CD4-positive, alpha-beta T cell treated with Interleukin-4 for 1 hour (primary cell): ENCODE measurements at places on chromosomes 13 and 19.

DNA sequence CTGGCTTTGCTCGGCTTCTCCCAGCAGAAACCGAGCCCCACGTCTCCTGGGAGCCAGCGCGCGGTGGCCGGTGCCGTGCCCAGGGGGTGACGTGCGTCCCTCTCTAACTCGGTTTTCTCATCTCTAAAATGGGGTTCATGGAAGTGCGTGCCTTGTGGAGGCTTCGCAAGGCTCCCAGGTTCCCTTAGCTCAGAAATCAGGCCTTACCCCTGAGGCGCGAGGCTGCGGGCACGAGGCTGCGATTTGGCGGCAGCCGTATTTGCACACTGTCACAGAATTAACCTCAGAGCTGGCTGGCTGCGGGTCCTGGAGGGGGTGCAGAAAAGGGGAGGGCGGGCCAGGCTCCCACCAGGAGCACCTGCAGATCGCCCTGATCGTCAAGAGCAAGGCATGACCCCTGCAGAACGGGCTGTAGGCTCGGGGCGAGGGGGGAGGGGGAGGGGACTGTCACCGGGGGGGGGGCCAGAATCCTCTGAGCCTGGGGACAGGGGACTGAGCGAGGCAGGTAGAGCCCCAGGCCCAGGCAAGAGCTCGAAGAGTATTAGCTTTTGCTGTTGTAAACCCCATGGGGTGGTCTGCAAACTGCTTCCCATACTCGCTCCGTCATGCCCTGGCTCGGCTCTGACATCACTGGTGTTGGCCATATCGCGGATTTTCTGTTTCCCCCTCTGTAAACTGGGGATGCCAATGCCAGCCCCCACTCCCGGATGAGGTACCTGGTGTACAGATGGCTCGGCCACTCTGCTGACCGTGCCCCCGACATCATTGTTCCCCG is 62.2 kb downstream of the CCNE1 start:
- no peak for DNase-seq

GRCh38 chr13:99892196-99892613 is 79.4 kb downstream of the ZIC5 start:
- DNase-seq, result no peak

DNA sequence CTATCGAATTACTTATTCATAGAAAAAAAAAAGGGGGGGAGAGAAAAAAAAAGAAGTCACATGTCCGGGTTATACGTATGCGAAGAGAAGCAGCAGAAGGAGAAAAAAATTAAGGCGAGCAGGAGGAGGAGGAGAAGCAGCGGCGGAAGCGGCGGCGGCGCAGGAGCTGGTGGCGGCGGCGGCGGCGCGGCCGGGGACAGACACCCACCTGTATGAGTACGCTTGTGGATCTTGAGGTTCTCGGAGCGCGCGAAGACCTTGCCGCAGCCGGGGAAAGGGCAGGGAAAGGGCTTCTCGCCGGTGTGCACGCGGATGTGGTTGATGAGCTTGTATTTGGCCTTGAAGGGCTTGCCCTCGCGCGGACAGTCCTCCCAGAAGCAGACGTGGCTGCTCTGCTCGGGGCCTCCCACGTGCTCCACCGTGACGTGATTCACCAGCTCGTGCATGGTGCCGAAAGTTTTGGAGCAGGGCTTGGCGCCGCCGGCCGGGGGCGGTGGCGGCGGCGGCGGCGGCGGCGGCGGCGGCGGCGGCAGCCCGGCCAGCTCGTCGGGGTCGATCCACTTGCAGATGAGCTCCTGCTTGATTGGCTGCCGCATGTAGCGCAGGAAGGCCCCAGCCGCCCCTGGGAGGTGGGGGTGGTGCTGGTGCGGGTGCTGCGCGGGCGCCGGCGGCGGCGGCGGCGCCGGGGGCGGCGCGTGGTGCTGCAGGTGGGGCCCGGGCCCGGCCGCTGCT is 1.5 kb downstream of the ZIC5 start:
- no peak for DNase-seq

GRCh38 chr19:23822735-23823134 is 64.0 kb upstream of the ZNF681 start:
- no peak for DNase-seq

DNA sequence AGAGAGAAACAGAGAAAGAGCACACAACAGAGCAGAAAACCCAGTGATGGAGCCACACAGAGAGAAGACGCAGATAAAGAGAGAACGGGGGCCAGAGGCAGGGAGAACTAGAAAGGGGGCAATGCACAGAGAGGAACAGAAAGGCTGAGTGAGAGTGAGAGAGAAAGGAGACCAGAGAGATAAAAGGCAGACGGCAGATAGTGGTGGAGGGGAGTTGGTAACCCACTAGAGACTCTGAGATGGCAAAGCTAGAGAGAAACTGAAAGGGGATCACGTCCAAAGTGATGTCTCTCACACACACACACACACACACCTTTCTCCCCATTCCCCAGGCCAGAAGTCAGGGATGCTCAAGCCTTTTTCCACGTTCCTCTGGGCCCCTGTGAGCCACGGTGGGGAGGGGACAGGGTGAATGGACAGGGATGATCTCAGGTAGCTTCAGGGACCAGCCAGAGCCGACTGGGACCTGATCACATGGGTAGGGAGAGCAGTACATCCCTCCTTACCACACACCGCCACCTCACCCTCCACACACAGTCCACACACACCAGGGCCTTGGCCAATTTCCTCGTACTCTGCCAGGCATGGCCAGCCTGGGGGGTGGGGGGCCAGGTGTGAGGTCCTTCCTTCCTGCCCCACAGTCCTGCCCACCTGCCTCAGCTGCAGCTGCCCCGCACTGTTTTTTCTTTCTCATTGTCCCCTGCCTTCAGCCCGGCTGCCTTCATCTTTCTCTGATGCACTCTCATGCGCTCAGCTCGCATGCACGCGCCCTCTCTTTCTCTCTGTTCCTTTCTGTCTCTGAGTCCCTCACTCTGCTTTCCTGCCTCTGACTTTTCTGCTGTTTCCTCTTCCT is 22.5 kb upstream of the POU2F2 start:
- DNase-seq, result no peak

DNA sequence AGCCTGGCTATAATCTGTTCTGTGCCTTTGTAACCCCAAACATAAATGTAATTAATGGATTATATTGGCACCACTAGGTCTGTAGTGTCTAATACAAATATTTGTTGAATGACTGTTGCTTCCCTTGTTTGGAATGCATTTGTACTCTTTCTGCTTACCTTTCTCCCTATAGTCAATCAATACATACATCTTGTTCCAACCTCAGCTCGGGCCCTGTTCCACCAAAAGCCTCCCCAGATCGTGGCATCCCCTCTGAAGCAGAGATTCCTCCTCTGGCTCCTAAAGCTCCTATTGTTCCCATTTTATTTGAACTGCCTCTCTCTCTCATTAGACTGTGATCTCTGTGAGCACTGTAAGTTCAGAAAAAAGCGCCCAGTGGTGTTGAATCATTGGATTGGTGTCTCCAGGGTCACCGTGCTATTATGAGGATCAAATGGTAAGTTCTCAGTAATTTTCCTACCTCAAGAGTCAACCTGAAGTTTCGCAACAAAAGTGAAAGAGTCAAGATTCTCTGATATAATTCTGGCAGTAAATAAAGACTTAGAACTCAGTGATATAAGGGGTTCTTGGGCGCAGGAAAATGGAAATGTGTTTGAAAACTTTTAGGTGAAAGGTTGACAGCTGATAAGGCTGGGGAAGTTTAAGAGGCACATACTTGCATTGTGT is 151.5 kb downstream of the KLF5 start:
- DNase-seq, result no peak

DNA sequence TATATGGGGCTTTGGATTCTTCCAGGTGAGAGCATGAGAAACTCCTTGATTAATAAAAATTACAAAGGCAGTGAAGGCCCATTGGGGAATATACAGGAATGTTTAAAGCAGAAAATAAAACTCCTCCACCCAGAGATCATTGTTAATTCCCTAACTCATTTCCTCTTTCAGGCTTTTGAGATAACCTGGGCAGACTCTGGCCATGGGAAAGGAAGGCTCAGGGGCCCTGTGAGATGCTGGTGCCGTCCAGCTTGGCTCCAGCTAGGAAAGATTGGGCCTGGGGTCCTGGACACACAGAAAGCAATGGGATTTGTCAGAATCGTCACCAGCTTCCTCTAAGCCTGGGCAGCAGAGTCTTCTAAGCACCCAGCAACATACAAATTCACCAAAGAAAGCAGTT is 36.8 kb upstream of the SPATA13 start:
- DNase-seq, result no peak

GRCh38 chr13:53310786-53311185 is 282.2 kb downstream of the OLFM4 start:
- DNase-seq, result no peak

DNA sequence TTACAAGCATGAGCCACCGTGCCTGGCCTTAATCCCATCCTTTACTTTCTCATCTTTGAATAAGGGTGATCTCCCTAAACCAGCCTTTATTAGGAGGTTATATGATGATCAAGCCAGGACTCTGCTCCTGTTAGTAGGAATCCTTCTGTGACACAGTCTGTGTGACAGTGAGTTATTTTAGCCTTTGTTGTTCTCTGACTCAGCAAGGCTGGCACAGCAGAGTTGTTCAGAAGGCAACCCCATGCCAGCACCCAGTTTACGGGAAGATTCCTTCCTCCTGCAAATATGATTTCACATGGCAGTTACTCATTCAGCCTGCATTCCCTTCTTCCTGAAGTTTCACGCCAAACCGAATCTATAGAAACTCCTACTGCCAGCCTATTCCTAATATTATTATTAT is 10.5 kb upstream of the MIER2 start:
- DNase-seq, result no peak

DNA sequence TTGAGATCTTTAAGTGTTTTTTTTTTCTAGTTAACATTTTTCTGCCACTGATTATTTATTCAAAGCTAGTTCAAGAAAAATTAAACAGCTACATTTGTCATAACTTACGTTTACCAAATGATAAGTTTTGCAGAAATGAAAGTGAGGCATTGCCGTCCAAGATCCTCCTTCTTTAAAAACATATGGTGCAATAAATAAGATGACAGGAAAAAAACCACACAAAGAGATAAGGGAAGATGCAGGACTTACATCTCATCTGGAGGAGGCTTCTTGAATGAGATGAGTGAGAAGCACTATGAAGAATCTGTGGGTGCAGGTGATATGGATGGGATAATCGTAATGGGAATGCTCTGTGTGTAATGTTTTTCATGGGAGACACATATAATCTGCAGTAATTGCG is 12.4 kb downstream of the TNFSF13B start:
- DNase-seq, result no peak

DNA sequence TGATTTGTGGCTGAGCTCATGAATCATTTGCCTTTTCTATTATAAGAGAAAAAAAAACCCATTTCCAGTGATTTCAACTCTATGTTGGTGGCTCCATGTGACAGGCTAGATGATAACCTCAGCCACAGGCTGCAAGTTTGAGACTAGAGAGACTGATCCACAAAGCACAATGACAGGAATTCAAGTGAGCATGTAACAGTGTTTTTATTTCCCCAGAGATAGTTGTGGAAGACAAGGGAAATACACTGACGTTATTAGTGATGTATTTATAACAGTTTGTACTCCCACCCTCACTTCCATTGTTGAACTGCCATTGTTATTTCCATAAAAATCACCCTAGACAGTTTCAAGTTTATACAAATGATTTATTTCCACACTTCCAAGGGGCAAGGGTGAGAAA is 27.9 kb upstream of the EDNRB start:
- no peak for DNase-seq

DNA sequence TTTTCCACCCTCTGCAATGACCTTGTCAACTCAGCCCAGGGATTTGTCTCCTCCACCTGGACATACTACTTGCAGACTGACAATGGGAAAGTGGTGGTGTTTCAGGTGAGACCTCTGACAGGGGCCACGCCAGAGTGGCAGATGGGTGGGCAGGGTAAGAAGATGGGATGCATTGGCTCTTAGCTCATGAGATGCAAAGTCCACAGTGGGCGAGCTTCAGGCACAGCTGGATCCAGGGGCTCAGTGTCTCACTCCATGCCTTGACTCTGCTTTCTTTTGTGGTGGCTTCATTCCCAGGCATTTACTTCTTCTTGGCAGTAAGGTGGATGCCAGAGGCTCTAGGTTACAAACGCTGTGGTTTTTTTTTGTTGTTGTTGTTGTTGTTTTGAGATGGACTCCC is 3.4 kb downstream of the TMEM59L start:
- no peak for DNase-seq

- DNase-seq, result no peak
Observed at GRCh38 chr13:56953965-56954364, 186.8 kb upstream of the PRR20A start.

GRCh38 chr13:67474115-67474514 is 244.0 kb upstream of the PCDH9 start:
- DNase-seq, result no peak

DNA sequence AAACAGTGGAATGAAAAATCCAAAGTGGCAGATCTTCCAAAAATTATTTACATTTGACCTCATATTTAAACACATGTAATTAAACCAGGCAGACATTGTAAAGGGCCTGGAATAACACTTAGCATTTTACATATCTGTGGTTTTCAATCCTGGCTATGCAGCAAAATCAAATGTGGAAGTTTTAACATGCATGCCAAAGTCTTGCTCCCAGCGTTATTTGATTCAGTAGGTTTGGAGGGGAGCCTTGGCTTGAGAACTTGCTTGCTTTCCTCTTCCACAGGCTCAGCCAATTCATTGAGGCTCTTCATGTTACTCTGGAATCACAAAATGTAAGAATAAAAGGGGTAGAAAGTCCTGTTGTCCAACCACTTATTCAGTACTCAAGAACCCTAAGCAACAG is 42.5 kb upstream of the INTS6 start:
- no peak for DNase-seq
